ENCODE measurements at places on chromosomes 7 and 10.

- DNase-seq = no peak
Measured at GRCh38 chr7:134351424-134351823, 34.7 kb upstream of the SLC35B4 start.

DNA sequence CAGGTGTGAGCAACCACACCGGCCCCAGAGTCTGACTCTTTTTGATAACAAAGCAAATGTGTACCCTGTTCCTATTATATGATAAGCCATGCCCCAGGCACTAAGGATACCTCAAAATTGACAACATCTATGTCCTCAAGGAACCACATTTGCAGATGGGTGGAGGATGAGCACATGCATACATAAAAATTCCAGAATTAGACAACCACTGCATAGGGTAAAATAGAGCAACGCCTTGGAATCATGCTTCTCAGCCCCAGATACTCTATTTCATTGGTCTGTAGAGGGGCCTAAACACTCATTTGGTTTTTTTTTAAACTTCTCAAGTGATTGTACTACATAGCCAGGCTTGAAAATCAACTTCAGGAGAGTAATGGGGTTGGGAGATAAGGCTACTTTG lies 78.7 kb downstream of the SLC25A13 start:
- no peak for DNase-seq

GRCh38 chr10:126598009-126598408 lies 72.5 kb downstream of the C10orf90 start:
- DNase-seq = no peak

DNA sequence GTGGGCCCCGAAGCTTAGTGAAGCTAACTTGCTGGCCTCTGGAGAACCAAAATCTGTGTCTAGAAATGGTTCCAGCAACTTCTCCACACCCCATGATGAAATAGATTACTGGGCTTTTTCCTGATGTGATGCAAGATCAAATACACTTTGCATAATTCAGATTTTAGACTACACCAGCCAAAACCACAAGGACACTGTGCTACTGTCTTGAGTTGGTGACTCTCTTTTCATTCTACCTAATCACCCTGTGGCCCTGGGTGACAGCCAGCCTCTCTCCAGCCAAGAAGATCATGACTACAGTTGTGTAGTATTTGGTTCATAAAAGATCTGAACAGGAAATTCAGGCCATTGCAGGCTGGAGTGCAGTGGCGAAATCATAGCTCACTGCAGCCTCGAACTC lies 22.2 kb downstream of the AZGP1 start:
- no peak for DNase-seq

GRCh38 chr10:130213286-130214080 lies 77.3 kb downstream of the GLRX3 start:
- no peak for DNase-seq

DNA sequence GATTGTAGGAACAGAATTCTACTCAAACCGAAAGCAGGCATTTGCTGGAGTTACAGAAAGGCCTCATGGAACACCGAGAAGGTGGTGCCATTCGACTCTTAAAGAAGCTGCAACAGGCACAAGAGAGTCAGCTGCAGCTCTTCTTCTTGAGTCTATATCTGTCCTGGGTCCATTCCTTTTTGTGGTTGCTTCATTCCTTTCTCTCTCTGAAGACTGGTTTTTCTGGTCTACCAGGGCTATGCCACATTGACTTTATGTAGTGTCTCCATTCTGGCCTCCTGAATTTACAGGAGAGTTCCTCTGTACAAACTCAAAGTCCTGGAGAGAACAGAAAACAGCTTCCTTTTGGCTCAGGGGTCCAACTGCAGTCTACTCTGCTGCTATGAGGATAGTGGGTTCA lies 132.8 kb downstream of the CFTR start:
- no peak for DNase-seq

DNA sequence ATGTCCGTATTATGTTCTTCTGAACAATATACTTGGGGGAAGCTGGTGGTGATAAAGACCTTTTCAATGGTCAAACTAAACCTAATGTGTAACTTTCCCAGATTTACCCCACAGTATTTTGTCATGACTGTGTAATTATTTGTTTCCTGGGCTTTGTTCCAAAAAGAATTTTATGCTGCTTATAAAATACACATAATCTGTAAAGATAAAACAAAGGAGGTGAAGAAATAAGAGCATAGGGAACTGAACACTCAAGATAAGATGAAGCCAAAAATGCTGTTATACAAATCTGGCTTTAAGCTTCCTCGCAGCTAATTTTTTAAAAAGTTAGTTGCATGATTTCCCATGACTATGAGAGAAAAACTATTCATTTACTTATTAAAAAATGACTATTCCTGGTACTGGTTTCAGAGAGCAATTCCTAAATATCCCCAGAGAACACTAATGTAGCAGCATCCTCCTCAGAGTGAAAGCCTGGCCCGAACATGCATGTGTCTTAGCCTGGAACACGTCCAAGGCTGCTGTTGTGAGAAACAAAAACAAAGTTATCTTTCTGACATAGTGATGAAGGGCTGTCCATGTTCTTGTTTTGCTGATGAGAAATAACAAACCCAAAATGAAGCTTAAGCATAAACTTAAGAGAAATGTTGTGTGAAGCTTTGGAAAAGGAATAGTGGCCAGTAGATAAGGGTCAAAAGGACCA lies 33.9 kb downstream of the MALSU1 start:
- DNase-seq = no peak

- no peak for DNase-seq
Measured at GRCh38 chr7:138434597-138435019, 25.5 kb upstream of the TRIM24 start.

DNA sequence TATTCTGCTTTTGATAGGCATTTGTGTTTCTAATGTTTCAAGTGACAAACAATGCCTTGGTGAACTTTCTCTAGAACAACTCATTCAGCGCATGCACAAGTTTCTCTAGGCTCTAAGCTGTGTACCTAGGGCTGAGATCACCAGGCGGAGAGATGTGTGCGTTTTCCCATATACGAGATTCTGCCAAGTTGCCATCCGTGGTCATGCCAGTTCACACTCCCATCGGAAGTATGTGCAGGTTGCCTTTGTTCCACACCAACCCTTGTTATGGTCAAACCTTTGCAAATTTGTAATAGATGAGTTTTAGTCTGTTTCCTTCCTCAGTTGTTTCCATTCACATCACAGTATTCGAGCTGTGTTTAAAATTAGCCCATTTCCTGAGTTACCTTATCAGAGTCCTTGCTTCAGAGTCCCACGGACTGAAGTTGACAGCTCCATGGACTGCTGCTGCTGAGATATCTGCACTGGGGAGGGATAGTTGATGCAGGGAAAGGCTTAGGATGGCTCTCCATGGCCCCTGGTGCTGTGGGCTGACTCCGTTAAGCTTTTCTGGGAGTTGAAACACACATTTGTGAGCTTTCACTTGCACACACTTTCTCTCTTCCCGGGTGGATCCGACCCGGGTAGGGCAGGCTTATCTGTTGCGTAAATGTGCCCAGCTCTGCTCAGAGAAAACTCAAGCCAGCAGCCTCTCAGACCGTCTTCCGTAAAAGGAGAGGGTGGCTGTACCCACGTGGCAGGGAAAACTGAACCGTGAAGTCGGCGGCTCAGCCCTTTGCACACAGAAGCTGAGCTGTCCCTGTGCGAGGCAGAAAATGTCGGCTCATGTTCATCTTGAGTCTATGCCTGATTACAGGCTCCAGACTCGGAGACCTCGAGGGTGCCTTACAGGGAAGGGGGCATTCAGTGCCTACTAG lies 49.4 kb downstream of the HK1 start:
- DNase-seq = peak; percentile 57

GRCh38 chr10:118835682-118836326 lies 81.0 kb upstream of the CACUL1 start:
- DNase-seq = no peak

DNA sequence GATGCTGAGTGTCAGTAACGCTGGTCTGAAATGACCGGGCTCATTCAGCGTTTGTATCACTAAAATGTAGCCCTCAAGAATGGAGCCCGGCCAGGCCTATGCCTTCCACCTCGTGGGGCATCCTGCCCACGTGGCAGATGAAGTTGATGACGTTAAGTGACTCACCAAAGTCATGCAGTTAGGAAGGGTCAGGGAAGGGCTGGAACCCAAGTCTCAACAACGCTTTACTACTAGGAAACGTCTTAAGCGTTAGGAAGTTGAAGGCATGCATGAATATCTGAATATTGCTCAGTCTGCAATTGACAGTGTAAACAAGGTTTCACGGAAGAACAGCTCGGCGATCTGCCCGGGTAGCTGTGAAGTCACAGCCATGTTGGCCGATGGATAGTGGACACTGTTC lies 14.0 kb upstream of the UBE3C start:
- no peak for DNase-seq

- DNase-seq = no peak
Measured at GRCh38 chr10:96820765-96821164, 11.3 kb upstream of the LCOR start.

DNA sequence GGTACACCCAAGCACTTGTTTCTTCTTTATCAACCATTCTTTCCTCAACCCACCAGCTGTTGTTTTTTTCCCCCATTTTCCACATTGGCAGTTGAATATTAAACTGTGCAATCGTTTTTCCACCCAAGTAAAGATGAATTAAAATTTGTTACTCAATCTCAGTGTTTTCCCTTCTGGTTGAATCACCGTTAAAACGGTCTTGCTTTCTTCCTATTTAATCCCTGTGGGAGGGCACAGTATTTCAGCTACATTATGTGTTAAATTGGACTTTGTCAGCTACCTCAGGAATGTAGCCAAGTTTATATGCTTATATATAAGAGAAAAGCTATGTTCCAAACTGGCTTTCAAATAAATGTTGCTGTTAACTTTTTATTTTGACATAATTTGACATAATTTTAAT lies 19.9 kb downstream of the SLC35G1 start:
- DNase-seq = no peak

GRCh38 chr10:119917777-119918176 lies 25.2 kb downstream of the SEC23IP start:
- DNase-seq = no peak

- no peak for DNase-seq
Measured at GRCh38 chr10:31940839-31941653, 12.4 kb upstream of the ARHGAP12 start.

- DNase-seq = no peak
Measured at GRCh38 chr7:583410-584121, 63.9 kb upstream of the PDGFA start.

DNA sequence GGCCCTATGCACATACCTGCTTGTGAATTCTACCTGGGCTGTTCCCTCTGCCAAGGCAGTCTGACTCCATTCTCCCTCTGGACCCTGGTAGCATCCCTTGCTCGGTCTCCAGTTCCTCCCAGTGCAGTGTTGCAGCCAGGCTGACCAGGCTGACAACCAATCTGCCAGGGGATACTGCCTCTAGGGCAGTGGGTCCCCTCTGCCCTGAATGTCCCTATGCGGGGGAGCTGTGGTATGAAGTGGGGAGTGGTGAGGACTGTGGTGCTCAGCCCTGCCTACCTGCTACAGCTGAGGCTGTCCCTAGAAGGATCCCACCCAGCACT lies 48.0 kb upstream of the CAMK2B start:
- DNase-seq = no peak

DNA sequence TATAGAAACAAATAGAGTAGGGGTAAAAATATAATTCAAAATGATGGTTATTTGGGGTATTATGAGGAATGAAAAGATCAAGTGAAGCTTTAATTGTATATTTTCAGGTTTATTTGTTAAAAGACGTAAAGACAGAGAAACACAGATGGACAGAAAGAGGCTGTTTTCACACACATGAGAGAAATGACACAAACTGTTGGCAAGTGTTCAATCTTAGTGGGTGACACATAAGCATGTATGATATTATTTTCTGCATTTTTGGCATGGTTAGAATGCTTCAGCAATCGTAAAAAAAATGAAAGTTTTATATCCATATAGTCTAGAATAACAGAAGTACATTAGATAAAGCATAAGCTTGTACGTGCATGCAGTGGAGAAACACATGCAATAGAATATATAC lies 464.4 kb upstream of the AKR1E2 start:
- no peak for DNase-seq

All from CD4-positive, alpha-beta T cell treated with Interleukin-15 for 1 hour (primary cell).